ENCODE measurements at places on chromosomes 5 and 9.

DNA sequence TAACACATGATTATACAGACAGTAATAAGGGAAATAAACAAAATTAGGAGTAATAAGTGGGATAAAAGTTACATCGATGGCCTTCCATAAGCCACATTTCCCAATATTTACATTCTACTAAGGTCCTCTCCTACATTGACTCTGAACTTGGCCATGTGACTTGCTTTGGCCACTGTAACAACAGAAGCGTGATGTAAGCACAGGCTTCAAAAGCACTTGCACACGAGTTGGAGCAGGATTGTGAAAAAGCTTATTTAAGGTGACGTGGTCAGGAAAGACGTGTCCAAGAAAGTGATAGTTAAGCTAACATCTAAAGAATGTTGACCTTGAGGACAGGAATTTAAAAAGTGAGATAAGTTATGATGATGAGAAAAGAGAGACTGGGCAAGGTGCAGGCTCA lies 9.8 kb upstream of the CEMIP2 start:
- no peak for DNase-seq

GRCh38 chr5:170819824-170820223 lies 36.3 kb downstream of the GABRP start:
- DNase-seq: no peak

DNA sequence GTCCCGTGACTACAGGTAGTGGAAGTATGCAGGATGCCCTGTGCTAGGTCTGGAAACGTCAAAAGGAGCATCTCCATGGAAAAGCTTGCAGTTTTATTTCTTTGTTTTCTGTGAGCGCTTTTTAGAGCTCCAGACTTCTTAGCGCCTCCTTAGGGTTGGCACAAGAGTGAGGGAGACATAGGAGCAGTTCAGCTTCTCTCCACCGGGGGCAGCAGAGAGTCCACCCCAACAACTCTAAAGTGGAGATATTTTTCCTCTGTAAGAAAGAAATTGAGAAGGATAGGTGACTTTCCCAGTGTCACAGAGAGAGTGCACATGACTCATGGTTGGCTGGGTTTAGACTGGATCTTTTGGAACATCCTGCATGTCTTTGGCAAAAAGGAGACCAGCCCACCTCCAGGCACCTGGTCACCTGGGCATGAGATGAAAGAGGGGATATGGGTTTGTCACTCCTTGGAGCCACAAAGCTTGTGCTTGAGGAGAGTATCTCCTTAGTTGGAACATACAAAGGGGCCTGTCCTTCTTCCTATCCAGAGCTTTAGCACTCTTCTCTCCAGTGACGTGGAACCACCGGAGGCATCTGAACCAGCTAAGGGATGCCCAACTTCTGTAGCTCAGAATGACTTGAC lies 637.7 kb downstream of the SEMA5A start:
- no peak for DNase-seq

DNA sequence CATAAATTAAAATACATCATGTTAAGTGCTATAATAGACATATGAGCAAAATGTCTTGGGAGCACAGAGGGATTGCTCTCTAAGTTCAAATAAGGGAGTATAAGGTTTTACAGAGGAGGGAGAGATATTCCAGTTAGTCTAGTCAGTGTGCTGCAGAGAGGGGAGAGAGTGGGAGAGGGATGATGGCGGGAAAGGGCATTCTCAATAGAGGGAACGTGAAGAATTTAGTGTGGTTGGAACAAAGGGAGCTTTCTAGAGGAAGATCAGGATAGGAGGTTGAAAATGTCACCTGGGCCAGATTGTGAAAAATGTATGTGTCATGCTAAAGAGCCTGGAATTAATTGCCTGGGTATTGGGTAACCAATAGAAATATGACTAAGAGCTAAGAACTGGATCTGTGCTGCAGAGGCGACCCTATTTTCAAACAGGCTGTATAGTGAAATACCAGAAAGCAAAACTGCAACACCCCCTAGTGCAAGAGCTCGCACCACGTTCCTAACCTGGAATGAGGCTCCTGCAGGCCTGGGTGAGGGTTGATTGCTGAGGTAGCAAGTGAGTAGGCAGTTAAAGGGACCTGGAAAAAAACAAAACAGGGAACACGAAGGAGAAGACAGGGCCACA lies 791.8 kb upstream of the C9orf72 start:
- peak; percentile 65 for DNase-seq

DNA sequence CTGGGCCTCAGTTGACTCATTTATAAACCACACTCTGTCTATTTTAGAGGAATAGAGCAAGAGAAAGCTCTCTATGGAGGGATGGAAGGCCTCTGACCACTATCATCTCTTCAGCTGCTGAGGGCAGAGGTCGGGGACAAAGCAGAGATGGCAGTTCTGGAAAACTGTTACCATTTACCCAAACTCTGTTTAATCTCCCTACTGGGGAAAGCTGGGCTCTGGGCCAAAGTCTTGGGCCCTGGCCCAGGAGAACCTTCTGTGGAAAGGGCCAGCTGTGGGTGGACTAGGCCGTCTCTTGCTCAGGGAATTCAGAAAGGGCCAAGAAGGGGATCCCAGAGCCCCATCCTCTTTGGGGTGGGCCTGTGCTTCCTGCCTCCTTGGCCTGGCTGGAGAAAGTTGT lies 100.0 kb downstream of the PSD2 start:
- DNase-seq: no peak

- DNase-seq: no peak
Measured at GRCh38 chr9:111599955-111600343, 502 bp upstream of the PTGR1 start.

DNA sequence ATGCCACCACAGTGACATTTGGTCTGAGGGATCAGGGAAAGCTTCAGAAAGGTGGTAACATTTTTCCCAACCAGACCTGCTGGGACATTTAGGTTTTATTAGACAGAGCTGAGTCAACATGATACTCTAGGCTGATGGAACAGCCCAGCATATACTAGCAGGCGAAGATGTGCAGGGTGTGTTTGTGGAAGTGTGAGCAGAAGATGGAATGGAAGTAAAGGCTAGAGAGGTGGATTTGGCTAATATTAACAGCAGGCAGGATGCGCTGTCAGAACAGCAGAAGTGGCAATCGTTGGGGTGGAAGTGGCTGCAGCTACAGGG lies 340.6 kb downstream of the ASTN2 start:
- DNase-seq: no peak

GRCh38 chr5:28766565-28767158 lies 1728.3 kb upstream of the CDH9 start:
- peak; percentile 32 for DNase-seq

DNA sequence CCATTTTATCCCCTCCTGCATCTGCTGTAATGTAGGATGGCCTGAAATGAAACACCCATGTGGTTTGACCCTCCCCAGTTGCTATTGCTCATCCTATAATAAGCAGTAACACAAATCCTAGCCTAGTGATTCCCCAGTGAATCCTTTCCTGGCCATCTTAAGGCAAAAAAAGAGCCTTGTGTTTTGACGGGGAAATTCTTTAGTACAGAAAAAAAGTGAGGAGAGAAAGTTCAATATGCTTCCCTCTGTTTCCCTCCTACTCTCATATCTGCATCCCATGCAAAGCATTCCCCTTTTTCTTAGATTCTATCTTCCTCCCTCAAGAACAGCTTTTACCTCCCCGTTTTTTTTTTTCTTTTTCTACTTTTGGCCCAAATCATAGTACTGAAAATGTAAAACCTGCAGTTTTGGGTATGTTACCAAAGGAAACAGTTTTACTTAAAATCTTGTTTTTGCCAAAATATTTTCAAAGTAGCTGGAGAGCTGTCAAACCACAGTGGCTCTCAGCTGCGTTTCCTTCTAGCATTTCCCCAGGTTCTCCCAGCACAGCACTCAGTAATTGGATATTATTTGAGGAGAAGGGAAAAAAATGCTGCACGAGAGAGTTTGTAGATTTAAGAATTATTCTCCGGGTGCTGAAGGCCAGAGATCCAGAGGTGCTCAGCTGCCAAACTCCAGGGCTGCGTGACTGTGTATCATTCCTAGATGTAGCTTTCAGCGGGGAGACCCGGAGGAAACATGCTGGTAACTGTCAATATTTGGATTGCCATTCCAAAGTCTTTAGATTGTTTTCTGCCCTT lies 321.4 kb downstream of the NPR3 start:
- DNase-seq: peak; percentile 44
